ENCODE measurements at places on chromosomes 5 and 9.

DNA sequence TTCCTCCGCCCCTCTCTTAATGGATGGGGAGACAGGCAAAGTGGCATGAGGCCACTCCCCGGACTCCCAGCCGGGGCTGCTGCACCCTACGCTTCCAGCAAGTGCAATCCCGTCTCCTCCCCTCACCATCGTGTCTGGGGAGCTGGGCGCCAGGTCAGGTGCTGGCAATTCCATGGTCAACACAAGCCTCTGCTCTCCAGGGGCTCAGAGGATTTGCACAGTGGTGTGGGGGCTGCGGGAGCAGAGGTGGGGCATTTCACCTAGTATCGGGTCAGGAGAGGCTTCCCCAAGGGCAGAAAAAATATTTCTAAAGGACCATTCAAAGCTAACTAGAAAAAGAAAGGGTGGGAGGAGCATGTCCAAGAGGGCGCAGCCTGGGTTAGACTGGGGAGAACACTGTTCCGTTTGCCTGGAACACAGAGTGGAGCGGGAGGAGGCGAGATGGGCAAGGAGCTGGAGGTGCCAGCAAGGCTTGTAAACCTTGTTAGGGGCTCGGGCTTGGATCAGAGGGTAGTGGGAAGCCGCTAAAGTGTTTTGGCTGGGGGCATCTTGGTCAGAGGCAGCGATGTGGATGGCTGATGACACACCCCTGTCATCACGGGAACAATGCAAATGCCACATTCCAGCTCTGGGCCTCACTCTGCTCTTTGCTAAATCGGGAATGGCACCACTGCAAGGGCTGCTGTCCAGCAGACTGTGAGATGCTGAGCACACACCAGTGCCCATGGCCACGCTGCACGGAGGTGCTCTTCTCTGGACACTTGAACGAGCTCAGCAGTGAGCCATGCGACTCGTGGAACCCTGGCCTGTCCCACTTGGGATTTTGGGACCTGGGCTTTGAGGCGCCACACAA is 191.7 kb downstream of the CDK5RAP2 start:
- no peak for DNase-seq

DNA sequence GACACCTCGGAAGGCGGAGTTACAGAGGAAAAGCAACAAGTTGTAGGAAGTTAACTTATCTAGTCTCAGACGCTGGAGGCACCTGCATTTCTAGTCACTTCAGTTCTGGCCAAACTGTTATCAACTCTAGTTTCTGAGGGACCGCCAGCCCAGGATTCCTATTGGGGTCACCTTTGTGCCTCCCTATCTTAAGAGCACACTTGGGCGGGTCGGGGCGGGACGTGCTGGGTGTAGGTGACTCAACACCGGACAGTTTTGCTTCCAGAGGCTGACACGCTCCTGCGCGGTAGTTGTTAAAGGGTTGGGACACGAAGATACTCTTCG is 679 bp upstream of the KDM4C start:
- no peak for DNase-seq

DNA sequence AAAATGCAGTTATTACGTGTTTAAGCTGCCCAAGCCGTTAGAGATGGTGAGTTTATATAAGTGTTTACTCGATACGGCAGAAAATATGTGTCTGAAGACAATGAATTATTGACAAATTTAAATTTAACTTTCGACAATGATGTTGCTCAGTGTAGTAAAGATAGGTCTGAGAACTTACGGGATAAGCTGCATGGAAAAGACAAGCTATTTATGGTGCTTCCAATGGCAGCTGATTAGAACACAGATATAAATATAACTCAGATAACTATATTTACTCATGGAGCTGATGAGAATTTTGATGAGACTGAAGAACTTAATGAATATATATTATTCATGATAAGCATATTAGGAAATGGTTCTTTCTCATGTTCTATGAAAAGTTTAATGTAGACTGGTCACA is 139.3 kb downstream of the AUH start:
- DNase-seq: no peak

DNA sequence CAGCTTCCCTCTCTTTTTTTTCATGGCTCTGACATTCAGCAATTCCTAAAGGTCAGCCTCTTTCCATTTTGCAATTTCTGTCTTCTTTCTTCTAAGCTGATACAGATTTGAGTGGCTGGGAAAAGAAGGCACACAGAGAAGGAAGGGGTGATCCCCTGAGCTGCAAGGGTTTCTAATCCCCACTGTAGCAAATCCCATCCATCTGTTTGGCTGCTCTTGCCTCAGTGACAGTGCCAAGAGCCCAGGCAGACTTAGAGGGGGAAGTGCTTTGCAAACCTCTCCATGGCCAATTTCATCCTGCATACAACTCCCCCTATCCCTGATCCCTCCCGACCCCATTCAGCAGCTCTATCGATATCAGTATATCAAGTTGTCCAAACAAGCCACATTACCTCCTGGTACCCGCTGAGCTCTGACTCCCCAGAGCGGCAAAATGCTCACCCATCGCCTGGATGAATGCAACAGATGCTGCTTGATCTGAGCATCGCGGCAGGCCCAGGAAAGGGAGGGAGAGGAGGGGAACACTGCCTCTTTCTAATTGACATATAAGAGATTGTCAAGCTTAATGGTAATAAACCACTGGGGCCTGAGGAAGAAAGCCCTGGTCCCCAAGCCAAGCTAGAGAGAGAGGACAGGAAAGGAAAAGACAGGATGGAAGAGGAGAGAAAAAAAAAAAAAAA is 268.9 kb downstream of the ASTN2 start:
- DNase-seq: no peak

GRCh38 chr5:179301796-179302195 is 43.5 kb downstream of the ADAMTS2 start:
- no peak for DNase-seq

DNA sequence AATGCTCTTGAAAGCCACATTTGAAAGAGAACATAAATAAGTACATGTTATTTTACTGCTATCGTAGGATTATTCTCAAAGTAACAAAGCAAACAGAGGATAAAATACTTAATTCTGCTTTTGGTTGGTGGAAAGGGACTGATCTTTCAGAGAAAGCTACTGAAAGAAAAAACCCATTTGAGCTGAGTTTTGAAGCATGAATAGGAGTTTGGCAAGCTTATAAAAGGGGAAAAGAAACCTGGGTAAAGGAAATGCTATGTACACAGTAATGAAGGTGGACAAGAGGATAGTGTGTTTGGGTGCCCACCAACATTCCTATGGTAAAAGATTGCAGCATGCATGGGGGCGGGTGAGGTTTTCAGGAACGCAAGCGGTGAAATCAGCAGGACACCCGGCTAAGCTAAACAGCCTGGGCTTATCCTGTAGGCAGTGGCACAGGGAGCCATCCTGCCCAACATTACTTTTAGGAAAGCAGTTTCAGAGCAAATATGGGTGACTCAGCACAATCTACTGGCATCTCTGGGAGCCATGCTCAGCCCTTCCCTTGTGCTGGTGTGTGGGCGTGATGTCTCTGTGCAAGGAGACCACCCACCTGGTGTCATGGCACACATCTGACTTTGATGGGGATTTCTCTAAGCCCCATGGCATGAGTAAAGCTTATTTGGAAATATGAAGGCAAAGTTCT is 673.9 kb upstream of the KLF4 start:
- DNase-seq: no peak

- DNase-seq: peak; percentile 45
Observed at GRCh38 chr5:72611118-72611730, 104.0 kb upstream of the ZNF366 start.

- no peak for DNase-seq
Observed at GRCh38 chr9:113409883-113410206, 630 bp downstream of the POLE3 start.

DNA sequence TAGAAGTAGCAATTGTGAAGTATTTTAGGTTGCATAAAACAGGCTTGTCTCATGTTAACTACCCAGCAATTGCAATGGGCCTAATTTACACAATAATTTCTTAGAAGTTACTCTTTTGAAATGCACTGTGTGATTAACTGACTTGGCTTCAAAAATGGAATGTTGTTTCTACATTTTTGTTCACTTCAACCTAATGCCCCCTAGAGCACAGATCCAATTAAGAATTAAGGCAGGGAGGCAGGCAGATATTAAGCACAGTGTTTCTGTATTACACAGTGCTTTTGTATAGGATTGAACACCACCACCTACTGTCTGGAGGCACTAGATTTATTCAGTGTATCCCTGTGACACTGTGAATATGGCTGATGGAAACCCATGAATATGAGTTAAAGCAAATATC is 302.1 kb downstream of the FBXL17 start:
- DNase-seq: no peak
